Vagina (tissue), 2 donors: ENCODE measurements at places on chromosomes 11 and 22.

DNA sequence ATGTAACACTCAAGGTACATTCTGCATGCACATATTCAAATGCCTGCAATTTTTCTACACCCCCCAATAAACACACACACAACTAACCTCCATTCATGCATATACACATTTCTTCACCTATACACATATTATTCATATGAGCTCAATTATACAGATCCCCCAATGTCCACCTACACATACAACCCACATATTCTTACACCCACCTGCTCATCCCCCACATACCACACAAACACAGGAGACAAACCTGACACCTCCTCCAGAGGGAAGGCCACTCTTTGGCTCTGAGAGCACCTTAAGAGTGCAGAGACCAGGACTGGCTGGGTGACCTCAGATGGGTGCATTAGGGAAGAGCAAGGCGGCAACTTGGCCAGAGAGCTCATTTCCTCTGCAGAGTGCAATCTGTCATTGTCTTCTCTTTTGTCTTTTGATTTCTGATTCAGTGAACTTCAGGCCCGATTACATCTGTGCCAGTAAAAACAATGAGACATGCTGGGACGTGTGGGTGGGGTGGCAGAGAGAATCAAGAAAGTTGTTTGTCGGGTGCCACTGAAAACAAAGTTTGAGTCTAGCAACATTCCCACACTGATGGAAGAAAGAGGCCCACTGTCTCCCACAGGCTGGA is 208.4 kb downstream of the NXPE2 start:
- H3K4me3 ChIP-seq, result no peak overlapping the region
- no peaks in the 10 kb centered on the region for H3K27me3 ChIP-seq
- no peak for DNase-seq
- H3K36me3 ChIP-seq, result no peaks in the 10 kb centered on the region

DNA sequence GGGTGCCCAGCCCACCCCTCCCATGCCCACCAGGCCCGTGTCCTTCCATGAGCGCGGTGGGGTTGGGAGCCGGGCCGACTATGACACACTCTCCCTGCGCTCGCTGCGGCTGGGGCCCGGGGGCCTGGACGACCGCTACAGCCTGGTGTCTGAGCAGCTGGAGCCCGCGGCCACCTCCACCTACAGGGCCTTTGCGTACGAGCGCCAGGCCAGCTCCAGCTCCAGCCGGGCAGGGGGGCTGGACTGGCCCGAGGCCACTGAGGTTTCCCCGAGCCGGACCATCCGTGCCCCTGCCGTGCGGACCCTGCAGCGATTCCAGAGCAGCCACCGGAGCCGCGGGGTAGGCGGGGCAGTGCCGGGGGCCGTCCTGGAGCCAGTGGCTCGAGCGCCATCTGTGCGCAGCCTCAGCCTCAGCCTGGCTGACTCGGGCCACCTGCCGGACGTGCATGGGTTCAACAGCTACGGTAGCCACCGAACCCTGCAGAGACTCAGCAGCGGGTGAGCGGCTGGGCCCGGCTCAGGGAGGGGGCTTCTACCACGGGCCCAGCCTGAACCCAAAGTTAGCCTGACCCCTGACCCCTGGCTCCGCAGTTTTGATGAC is 3.0 kb downstream of the PKP3 start:
- H3K36me3 ChIP-seq, result no peaks in the 10 kb centered on the region
- no peak overlapping the region for H3K27ac ChIP-seq
- DNase-seq, result no peak
- H3K27me3 ChIP-seq, result no peaks in the 10 kb centered on the region

DNA sequence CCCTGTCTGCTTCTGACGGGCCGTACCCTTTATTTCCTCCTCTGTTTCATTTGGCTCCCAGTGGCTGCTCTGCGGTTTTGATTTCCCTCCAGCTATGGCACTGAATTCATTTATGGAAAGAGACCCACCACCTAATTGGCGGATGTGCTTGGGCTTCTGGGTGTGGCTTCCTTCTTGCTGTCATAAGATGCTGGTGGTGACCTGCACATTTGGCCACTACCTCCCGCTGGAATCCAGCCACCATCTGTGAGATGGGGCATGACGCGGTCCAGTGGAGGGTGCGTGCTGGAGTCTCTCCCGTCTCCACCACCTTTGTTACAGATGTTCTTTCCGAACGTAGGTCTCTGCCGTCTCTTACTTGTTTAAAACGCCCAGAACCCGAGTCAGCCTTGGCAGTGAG is 47.7 kb upstream of the FADD start:
- H3K4me1 ChIP-seq, result peaks cover 11% of the 10 kb centered on the region
- H3K27ac ChIP-seq, result no peak overlapping the region
- no peaks in the 10 kb centered on the region for H3K36me3 ChIP-seq
- DNase-seq, result no peak
- H3K27me3 ChIP-seq, result no peaks in the 10 kb centered on the region
- H3K4me3 ChIP-seq, result no peak overlapping the region

- H3K4me1 ChIP-seq, result peaks cover 43% of the 10 kb centered on the region
- H3K27ac ChIP-seq, result no peak overlapping the region
- H3K27me3 ChIP-seq, result no peaks in the 10 kb centered on the region
- DNase-seq, result no peak
Observed at GRCh38 chr11:76835928-76836612, 24.6 kb upstream of the ACER3 start.

- no peaks in the 10 kb centered on the region for H3K27me3 ChIP-seq
- H3K4me3 ChIP-seq, result no peak overlapping the region
- no peak for DNase-seq
Observed at GRCh38 chr11:72924568-72925190, 110.5 kb downstream of the ATG16L2 start.

DNA sequence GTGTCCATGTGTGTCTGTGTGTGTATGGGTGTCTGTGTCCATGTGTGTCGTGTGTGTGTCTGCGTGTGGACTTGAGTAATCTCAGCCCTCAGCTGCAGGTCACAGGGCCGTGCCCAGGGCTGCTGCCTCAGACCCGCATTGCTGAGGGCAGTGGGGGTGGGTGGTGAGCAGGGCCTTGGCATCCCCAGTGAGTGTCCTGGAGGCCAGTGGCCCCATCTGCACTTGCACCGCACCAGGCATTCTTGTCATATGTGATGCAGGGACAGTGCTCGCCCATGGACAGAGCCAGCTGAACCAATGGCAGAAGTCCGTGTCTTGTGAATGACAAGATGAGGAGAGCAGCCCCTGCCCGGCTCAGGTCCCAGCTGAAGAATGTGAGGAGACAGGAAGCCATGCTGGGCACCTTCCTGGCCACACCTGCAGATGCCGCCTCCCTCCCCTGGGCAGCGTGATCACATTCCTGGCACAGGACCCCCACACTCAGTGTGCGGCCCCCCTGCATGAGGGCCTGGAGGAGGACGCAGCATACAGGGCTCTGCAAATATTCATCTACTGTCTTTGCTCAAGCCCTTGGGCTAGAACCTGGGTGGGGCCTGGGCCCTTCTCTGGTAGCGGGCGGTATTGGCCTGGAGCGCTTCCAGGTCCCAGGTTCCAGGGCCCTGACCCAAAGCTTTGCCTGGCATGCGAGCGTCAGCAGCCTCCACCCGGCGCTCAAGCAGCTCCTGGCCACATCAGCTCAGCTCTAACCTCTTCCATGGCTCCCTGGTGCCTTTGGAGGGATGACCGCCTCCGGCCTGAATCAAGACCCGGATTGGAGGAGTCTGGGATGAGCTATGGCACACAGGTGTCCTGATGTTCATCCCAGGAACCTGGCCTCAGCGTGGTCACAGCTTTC is 3.9 kb downstream of the ALDH3B2 start:
- no peak overlapping the region for H3K4me3 ChIP-seq
- H3K4me1 ChIP-seq, result no peaks in the 10 kb centered on the region
- no peaks in the 10 kb centered on the region for H3K27me3 ChIP-seq

DNA sequence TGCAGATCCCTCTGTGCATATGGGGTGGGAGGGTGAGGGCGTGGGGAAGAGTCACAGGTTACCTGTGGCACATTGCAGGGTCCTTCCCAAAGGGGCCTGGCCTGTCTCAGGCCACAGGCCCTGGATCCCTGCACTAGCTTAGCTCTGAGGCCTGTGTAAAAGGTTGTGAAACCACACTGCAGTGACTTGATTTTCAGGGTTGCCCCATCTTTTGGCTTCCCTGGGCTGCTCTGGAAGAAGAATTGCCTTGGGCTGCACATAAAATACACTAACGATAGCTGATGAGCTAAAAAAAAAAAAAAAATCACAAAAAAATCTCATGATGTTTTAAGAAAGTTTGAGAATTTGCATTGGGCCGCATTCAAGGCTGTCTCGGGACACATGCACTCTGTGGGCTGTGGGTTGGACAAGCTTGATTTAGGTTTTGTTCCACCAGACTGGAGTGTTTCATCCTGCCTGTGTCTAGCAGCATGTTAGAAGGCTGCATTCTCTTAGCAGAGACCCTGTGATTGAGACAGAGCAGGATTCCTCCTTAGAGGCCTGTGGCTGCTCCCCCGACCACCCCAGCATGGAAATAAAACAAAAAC is 35.9 kb upstream of the TREH start:
- H3K4me3 ChIP-seq, result no peak overlapping the region
- H3K4me1 ChIP-seq, result peaks cover 7% of the 10 kb centered on the region
- no peaks in the 10 kb centered on the region for H3K36me3 ChIP-seq

DNA sequence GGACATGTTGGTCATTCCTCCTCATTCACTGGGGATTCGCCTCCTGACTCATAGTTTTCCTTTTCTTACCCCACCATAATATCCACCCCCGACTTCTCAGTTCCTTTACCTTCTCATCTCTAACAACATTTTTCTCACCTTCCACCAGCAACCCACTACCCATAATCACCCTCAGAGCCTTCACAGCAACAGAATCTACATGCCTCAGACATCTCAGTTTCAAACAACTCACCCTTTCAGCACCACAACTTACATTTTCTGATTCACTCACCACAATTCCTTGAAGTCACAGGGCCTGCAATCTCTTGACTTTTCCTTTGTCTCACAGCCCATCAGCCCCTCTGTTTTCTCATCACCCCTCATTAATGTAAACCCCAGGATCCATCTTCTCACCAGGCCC is 2.3 kb upstream of the MTNR1B start:
- no peak overlapping the region for H3K4me3 ChIP-seq
- H3K27me3 ChIP-seq, result peaks cover 6% of the 10 kb centered on the region
- H3K27ac ChIP-seq, result no peak overlapping the region
- no peaks in the 10 kb centered on the region for H3K4me1 ChIP-seq
